ENCODE measurements at places on chromosomes 6 and 20.
A peak's percentile ranks its signal among the peaks of the same experiment; 100 is the strongest.

GRCh38 chr6:105624021-105624420, 221.1 kb upstream of the PREP start:
- no peak for DNase-seq

DNA sequence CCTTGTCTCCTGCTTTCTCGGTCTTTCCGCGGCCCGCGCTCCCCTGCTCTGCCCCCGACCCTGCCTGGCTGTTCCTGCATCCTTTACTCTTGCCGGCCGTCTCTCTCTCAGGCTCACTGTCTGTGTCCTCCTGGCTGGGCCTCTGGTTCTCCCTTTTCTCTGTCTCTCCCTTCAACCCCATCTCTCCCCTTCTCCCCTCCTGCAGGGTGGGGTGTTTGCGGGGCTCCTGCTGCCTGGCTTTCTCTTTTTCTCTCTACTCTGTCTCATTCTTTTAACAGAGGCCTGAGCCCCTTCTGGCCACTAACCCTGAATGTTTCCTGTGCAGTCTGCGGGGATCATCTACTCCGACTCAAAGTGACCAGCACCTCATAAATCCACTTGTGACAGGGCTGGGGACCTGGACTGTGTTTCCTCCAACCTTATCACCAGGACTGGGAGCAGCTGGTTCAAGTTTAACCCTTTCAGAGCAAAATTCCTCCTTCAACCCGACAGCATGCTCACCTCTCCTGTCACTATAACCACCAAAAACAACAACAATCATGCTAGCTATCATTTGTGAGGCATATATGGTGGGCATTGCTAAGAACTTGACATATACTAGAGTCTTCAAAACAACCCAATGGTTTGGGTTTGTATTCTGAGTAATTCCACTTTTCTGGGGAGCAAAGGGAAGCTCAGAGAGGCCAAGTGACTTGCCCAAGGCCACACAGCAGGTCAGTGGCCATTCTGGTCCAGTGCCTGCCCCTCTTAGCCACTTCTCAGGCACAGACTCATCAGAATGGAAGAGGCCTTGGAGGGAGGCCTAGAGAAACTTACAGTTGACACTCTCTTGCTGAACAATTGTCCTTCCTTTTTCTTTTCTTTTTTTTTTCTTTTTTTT, 811 bp upstream of the RSPO4 start:
- DNase-seq = no peak

DNA sequence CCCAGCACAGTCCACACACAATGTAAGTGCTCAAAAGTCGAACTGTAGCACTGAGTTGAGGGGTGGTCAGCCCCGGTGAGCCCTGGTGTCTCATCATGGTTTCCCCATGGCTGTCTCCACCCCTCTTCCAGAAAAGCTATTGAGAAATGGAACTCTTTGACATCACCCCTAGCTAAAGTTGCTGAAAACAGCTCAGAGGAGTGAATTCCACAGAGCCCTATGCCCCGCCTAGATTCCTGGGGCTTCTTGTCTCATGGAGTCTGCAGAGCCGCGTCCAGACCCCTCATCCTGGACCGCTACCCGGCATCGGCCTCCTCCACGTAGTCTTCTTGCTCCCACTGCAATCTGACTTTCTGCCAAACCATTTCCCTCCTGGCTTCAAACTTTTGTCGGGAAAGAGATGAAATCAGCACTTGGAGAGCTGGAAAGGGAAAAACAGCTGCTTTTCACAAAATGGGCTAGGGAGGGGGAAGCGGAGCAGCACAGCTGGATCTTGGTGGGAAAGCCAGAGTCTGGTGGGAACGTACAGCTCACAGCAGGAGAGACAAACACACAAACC, 132.2 kb downstream of the SNX5 start:
- peak; percentile 55 for DNase-seq

GRCh38 chr20:56249244-56249955, 868 bp downstream of the MC3R start:
- peak; percentile 4 for DNase-seq

GRCh38 chr6:135054226-135054568, 425 bp downstream of the HBS1L start:
- no peak for DNase-seq

GRCh38 chr20:23193801-23194384, 107.8 kb upstream of the CD93 start:
- DNase-seq = no peak

DNA sequence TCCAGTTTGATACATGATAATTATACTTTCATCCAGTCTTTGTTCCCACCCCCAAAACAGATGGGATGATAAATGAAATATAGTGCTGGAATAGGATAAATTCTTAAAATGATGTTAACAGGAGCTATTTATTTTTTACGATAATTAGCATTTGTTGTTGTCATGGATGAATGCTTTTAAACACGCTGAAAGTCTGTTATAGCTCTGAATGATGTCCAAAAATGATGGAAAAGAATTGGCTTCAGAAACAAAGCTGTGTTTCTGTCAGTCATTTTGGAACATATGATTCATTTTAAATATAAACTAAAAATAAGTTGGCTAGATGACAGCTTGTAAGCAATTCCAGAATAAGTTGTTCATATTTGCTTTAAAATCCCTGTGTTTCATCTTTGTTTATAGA, 237.4 kb downstream of the GRIK2 start:
- DNase-seq = no peak

DNA sequence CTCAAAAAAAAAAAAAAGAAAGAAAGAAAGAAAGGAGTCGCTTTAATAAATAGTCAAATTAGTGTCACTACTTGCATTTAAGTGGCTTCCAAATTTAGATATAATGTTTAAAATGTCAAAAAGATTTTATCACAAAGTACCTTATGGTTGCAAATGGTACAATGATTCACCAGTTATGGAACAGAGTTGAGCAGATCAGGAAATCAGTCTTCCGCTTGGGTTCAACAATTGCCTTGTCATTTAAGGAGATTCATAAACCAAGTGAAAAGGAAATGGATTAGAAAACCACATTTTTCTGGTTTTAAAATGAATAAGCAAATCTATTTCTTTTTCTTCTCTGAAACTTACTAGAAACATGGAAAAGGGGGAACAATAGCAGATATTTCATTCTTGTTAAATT, 94.8 kb upstream of the PTPRT start:
- no peak for DNase-seq

- no peak for DNase-seq
Measured at GRCh38 chr20:36795691-36796090, 22.1 kb upstream of the DSN1 start.

- no peak for DNase-seq
Measured at GRCh38 chr6:146551545-146551944, 7.9 kb downstream of the RAB32 start.

GRCh38 chr20:45918779-45919537, 7.0 kb upstream of the PLTP start:
- no peak for DNase-seq

DNA sequence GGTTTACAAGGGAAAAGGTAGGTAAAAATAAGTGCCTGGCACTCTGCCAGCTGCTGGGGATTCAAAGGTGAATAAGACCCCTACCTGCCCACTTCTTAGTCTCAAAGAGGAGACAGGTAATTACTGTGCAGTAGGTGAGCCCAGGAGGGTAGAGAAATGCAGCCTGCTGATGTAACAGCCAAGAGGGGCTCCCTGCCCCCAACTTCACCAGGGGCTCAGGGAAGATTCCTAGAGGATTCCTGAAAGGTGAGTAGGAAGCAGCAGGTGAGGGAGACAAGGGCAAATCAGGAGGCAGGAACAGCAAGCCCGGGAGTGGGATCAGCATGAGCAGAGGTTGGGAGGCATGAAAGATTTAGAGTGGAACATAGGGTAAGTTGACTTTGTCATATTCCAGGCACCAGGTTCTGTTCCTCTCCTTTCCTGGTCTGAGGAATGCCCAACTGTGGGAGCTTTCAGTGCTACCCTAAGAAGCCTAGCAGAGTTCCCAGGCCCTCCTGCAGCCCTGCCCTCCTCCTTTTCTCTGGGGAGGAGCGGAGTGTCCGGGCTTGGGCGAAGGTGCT, 258.1 kb downstream of the LRFN2 start:
- no peak for DNase-seq

DNA sequence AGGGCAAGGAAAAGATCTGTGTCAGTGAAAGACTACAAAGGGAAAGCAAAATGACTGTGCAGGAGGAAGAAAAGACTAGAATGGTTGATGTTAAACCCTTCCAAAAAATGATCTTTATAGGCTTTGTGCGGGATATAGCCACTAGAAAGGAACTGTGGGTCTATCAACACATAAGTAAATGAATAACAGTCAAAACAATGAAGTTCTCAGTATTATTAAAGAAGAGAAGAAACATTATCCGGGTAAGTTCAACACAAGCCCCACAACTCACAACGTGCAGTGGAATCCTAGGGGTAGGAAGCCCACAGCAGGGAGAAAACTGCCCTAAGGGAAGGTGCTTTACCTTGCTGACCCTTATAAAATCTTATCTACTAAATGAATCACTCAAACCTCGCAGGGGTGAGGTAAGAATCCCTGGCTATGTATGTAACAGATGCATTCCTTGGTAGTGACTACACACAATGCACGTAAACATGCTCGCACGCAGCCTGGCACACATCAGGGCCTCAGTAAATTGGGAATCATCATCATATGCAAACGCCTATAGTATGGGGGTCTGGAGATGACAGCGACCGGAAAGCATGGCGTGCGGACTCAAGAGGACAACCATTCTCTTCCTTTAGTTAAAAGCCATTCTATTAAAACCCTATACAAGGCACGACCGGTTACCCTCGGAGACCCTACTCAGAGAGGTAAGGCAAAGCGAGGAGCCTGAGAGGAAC, 11.3 kb downstream of the TFAP2A start:
- no peak for DNase-seq
